Pons (tissue), 1 donor: ENCODE measurements at places on chromosomes 4 and X.

GRCh38 chr4:7805533-7806337 is 133.9 kb downstream of the AFAP1 start:
- DNase-seq, result no peak

DNA sequence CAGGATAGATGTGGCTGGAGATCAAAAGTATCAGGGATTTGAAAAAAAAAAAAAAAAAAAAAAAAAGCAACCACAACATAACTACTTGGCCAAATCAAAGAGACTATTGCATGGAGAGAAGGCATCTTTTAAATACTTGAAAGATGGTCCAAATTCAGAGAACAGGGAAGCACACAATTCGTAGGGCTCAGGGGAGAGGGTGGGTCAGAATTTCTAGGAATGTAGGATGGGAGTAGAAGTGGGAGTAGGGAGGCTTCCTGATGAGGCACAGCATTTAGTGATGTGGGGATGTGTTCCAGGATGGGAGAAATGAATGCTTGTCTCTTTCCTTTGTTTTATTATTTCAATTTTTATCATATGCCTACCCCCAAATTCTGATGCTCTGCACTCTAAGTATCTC is 36.3 kb downstream of the RTL3 start:
- DNase-seq, result no peak

- peak; percentile 34 for DNase-seq
Observed at GRCh38 chr4:27088491-27088890, 227.8 kb downstream of the STIM2 start.

DNA sequence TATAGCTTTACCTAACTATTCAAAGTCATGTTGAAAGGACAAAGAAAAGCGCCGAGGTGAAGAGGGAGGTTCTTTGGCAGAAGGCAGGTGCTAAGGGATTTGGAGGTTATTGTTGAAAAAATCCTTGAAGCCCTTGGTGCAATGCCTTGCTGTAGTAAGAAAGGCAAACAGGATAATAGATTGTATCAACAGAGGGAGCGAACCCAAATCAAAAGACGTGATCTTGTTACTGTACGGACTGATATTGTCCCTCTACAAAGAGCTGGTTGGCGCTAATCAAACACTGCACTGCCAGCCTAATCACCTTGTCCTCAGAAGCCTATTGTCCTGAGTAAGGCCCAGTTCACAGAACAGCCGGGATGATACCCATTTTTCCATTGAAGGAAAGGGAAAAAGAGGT is 182.9 kb downstream of the ZIC3 start:
- DNase-seq, result no peak

DNA sequence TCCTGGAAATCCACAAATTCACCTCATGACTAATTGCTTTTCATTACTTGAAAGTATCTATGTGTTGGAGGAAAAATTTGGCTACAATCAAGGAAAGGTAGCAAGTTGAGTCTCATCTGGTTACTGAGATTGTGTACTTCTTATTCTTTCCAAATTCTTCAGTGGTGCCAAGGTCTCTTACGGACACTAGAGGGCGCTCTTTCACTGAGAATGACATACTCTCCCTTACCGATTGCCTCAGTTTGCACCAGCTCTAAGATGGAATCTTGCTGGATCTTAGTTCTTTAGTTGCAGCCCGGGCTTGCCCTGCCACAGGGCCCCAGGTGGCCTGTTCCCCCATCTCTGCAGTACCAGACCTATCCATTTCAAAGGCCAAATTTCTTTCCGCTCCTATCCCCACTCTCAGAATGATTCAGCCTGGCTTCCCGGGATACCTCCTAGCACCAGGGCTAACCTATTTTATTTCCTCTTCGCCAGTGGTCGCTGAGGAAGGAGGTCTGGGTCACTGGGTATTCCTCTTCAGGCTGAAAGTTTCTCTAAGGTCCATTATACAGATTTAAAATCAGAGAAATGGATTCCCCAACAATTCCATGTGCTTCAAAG is 24.6 kb upstream of the GPR50 start:
- DNase-seq, result peak; percentile 52

DNA sequence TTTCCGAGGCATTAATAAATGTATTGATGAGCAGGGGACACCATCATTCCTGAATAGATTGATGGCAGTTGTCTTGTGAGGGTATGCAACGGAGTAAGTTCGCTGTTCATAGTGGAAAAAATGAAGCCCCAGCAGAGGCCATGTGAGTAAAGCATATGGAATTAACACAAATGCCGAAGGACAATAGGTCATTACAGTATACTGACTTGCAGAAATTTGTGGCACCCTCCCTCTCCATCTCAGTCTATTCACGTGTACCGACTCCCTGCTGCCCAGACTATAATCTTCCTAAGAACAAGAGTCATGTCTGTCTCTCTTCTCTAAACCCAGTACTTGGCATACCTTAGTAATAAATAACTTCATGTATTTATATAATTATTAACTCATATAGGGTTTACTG is 47.1 kb upstream of the PCDH10 start:
- DNase-seq, result no peak

DNA sequence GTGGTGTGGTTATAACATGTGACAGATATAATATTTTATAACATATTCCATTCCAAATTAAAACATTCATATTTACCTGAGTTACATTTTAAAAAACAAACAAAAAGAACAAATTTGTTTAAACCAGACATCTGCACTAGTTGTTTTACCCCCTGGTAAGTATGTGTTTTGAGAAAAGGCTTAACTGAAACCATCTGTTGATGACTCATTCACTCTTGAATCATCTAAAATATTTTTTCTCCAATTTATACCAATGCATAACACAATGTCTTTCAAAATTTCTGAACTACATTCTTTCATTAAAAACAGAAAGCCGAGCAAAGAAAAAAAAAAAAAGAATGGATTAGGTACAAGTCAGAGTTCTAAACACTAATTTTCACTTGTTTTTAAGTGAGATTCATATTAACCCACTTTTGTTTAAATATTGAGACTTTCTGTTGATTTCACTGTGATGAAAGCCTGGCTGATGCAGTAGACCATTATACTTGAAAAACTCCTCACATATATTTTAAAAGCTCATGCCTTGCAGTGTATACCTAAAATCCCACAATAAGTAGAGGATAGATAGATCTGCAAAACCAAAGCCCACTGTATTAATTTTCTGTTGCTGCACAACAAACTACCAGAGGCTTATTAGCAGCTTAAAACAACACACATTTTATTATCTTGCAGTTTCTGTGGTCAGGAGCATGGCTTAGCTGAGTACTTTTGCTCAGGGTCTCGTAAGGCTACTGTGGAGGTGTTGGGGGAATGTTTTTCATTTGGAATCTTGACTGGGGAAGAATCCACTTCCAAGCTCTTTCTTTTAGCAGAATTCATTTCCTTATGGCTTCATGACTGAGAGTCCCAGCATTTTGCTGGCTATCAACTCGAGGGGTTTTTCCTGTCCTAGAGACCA is 221.5 kb downstream of the PCDH18 start:
- no peak for DNase-seq

DNA sequence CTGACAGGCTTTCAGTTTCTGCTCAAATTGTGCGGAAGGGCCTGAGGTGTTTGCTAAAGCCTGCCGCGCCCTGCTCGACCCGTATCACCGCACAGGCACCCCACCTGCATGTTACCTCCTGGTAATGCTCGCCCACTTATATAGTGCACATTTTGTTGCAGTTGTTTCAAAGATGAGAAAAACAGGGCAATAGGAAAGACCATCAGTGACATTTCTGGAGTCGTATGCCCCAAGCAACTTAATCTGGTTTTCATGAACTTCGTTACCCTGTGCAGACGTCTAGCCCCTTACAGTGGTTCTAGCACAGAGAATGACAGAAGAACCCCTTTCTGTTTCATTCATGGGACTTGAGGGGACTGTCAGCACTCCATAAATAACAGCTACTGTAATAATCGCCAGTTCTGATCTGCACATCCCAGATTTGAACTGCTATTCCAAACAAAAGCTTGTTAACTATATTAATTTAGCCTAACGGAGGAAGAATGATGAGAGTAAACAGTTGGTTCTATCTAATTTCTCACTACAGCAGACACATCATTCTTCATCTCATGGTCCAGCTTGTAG is 940 bp upstream of the DCTD start:
- DNase-seq, result no peak

DNA sequence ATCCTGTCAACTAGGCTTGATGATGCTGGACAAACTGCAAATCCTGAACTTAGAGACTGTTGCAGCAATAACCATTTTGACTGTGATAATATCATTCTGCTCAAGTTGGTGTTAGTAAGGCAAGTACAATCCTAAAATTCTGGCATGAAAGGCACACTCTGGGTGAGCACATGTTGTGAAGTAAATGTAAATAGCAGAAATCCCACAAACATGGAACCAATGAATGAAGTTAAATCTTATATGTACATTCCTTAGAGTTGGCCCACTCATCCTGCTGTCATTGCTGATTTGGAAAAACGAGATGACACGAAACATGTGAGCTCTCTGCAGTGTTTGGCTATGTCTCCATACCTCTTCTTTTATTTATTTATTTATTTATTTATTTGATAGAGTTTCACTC is 21.0 kb downstream of the RBM47 start:
- no peak for DNase-seq
